ENCODE measurements at places on chromosomes 3 and 15.
A peak's percentile ranks its signal among the peaks of the same experiment; 100 is the strongest.

GRCh38 chr3:17741621-17742101 is 770 bp downstream of the TBC1D5 start:
- no peak for DNase-seq

DNA sequence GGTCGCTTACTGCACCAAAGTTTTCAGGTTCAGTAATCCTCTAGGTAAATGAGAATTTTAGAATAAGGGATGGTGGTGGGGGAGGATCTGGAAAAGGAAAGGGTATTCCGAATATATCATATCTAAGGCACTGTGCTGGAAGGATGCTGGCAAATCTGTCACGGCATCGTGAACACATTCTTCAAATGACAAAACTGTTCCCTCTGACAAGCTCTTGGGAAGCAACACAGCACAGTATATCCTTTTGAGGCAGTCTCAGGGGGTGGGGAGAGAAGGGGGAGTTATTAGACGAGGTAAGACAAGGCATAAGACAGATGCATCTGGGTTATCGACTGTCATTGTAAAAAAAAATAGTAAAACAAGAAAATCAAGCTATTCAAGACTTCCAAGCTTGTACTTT is 289.6 kb upstream of the LRRN1 start:
- no peak for DNase-seq

GRCh38 chr3:56502738-56503137 is 34.5 kb upstream of the ERC2 start:
- DNase-seq: no peak

GRCh38 chr3:45516829-45517228 is 77.7 kb upstream of the LIMD1 start:
- no peak for DNase-seq

DNA sequence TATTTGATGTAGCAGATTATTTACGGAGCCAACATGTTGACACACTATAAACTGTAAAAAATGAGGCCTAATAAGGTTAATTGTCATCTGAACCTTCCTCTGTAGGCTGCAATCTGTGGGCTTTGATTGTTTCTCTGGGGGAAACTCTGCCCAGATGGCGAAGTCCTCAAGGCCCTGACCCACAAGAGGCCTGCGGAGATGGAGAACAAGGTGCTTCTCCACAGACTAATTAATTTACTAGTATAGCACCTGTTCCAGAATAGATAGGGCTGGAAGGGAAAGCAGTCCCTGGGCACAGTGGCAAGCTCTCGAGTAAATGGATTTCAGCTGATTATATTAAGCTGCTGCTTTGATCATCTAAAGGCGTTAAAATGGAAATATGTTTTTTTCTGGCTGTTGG is 338.8 kb upstream of the DNAJC19 start:
- DNase-seq: no peak

DNA sequence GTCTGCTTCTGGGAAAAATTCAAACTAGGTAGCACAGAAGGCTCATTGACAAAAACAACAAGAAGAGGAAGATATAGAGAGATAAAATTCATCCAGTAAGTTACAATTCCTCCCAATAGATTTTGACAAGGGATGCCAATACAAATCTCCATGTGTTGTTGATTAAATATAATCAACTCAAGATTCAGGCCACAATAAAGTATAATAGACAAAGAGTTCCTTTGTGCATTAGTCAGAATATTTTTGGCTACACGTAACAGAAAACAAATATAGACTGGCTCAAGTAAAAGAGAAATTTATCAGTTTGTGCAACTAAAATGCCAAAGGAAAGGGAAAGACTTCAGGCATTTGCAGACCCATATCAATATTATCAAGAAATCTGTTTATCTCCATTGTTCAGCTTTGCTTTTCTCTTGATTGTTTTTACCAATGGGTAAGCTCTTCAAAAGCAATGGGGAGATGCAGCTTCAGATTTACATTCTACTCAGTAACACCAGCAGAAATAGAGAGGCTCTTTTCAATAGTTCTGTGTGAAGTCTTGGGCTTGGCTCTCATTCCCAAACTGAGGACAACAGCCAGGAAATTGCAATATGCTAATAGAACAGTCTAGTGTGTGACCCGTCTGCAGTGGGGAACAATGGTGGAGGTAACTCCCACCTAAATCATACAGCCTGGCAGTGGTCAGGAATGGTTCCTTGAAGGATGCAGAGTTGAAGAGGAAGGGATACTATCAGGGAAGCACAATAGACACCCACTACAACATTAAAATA is 77.6 kb upstream of the PROK2 start:
- DNase-seq: no peak

DNA sequence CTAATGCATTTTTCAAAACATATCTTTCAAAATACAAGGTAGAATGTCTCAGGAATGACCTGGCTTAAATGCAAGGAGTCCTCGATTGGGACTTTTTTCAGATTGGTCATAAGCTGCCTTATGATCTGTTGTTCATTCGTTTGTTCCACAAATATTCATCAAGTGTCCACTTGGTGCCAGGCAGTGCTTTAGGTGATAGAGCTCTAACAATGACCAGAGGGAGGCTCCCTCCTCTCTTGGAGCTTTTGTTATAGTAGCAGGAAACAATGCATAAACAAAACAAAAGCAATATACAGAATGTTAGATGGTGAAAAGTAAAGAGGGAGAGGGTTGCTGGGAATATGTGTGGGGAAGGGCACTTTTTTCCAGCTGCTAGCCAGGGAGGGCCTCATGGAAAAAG is 156.1 kb downstream of the MCTP2 start:
- no peak for DNase-seq

- DNase-seq: no peak
These were observed 54.0 kb upstream of the SLCO2A1 start for GRCh38 chr3:134083626-134084241.

- no peak for DNase-seq
These were observed 62.8 kb downstream of the ABHD2 start for GRCh38 chr15:89150762-89151664.

DNA sequence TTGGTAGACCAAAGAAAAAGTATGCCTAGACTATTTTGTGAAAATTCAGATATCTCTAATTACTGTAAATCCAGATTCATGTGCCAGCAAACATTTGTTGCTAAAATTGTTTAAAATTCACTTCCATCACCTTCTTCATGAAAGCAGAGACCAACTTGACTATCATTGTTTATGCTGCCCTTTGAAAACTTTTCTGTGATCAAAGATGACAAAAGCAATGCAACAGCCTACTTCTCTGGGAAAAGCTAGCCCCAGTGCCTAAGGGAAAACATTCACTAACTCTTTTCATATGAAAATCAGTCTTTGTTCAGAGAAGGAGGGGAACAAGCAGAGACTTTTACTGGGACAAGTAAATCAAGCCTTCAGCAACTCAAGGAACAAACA is 178.0 kb upstream of the P2RY1 start:
- DNase-seq: no peak

DNA sequence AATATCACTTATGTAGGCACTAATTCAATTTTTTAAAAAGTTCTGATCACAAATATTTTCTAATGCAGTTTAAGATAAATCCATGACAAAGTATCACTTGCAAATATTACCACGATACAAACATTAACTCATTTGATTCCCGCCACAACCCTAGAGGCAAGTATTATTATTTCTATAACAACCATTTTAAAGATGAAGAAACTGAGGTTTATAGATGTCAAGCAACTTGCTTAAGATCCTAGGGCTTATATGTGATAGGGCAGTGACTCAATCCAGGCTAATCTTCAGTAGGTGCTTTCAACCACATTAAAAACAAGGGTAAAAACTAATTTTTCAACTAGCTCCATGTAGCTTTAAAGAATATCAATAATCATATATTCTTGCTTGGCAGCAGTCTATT is 1.7 kb downstream of the DYNC1LI1 start:
- no peak for DNase-seq

DNA sequence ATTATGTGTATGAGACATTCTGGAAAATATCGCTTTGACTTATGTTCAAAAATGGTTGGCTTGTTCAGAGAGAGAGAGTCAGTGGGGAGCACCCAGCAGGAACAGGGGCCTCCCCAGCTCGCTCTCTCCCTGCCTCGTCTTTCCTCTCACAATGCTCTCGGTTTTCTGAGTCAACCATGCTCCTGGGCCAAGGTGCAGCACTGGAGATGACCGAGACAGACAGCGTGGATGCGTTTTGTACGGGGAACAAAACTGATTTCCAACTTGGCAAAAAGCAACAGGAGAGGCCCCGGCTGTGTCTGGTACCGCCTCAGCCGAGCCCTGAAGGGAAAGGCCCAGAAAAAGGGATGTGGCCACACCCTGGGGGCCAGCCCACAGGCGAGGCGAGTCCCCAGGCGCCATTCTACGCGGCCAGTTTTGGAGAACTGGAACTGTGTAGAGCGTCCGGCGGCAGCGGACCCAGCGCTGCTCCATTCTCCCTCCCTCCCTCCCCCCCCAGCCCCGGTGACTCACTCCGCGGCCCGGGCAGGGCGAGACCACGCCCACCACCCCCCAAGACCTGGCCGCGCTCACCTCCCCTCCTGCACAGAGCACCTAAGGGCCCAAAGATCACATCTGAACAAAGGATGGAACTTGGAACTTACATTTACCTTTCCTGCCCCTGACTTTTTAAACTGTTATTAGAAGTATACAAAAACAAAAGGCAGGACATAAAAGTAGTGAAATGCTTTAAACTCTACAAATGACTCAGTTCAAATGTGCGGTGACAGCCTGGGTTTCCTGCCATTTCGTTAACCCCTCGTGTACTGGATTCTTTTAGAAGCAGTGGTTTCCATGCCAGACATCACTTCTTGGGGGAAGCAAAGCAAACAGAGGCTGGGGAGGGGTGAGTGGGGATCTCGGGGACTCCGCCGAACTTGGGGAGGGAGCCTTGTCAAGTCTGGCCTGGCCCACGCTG is 12.7 kb downstream of the ATP10A start:
- peak; percentile 58 for DNase-seq

DNA sequence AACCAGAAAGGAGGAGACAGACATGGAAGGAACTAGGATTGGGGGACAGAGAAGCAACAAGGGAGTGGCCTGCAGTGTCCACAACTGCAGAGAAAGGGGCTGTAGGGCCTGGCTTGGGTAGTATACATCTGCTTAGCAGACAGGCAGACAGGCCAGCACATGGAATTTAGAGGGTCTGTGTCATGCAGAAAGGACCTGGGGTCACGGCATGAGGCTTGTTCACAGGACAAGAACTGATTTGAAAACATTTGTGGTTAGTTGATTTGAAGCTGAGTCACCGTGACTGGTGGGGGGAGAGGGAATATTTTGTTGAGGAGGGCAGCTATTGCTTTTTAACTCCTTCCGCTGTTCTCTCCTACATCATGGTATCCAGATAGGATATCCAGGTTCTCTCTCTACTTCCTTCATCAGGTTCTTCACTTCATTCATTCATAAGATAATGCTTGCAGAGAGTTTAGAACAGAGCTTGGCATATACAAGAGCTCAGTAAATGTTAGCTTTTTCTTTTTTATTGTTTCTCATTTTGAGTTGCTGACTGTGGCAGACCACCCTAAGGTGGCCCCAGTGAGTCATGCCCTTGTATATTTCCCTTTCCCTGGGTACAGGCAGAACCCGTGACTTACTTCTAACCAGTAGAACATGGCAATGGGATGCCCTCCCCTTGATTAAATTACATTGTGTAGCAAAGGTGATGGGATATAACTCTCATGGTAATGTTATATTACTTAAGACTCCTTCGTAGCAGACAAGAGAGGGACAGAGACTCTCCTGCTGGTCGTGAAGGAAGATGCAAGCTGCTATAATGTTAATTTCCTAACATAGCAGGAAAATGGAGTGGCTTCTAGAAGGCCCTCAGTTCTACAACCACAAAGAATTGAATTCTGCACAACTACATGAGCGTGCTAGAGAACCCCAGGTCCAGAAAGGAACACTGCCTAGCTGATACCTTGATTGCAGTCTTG is 95.0 kb upstream of the NMNAT3 start:
- DNase-seq: peak; percentile 54

GRCh38 chr15:95760508-95760907 is 570.0 kb upstream of the NR2F2 start:
- DNase-seq: peak; percentile 9

- peak; percentile 53 for DNase-seq
These were observed 207.4 kb upstream of the HES1 start for GRCh38 chr3:193928354-193929209.

GRCh38 chr15:34782901-34783300 is 12.4 kb downstream of the ACTC1 start:
- no peak for DNase-seq

GRCh38 chr15:100683434-100683833 is 81.0 kb downstream of the ASB7 start:
- no peak for DNase-seq

GRCh38 chr15:85024509-85025336 is 43.1 kb downstream of the PDE8A start:
- DNase-seq: no peak

DNA sequence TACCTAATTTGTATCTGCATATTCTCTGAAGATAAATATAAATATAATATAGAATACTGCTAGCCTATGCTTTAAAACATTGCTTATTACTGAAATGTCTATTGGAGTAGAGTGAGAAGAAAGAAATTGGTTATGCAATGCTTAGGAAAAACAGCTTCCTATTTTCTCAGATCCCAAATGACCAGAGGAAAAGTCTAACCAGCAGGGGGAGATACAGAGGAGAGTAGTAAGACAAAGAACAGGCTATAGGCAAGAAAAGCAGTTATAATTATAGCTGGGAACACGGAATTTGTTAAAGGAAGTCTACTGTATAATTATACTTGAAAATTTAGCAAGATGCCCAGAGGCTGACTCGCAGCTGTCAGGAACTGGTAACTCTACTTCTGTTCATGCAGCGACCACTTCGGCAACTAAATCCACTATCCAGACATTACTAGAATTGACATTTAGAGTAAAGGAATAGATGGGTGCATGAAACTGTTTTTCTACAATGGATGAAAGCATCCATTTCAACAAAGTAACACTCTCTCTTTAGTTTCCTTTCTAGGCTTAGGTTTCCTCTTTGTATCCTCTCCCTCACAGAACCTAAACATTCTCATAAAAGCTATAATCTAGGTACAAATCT is 97.2 kb downstream of the TBC1D5 start:
- peak; percentile 86 for DNase-seq

DNA sequence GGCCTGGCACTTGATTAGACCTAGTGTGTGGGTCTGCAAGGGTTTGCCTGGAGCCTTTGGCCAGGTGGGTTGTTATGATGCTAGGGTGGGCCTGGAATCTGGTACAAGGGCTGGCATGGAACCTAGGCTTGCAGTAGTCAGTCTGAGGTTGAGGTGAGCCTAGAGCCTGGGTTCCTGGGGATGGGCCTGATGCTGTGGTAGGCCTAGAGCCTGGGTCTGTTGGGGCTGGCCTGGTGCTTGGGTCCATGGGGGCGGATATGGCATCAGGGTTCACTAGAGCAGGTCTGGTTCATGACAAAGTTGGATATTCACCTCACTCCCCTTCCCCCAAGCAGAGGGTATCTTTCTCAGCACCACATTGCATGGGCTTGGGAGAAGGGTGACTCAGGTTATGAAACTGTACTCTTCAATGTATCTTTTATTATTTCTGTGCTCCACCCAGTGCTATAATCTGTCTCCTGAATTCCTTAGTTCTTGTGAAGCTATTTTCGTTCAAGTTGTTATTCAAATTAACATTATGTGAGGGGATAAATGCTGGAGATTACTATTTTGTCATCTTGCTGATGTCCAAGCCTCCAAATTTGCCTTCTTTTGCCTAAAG is 274.4 kb downstream of the NFKBIZ start:
- DNase-seq: no peak

All from fibroblast of pulmonary artery (primary cell).